Activated CD4-positive, CD25-positive, alpha-beta regulatory T cell treated with anti-CD3 and anti-CD28 coated beads, Interleukin-2, amount 50 U/mL, for 72 hours (primary cell): ENCODE measurements at places on chromosomes 6 and 20.

DNA sequence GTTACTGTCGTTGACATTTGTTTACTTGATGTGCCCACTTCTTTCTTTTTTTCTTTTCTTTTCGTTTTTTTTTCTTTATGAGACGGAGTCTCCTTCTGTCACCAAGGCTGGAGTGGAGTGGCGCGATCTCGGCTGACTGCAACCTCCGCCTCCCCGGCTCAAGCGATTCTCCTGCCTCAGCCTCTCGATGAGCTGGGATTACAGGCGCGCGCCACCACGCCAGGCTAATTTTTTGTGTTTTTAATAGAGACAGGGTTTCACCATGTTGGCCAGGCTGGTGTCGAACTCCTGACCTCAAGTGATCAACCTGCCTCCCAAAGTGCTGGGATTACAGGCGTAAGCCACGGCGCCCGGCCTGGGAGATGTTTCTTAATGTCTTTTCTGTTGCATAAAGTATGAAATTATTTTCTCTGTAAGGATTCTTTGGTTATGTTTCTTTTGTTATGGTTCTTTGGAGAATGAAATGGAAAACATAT, 33.3 kb upstream of the PRSS16 start:
- DNase-seq, result no peak

DNA sequence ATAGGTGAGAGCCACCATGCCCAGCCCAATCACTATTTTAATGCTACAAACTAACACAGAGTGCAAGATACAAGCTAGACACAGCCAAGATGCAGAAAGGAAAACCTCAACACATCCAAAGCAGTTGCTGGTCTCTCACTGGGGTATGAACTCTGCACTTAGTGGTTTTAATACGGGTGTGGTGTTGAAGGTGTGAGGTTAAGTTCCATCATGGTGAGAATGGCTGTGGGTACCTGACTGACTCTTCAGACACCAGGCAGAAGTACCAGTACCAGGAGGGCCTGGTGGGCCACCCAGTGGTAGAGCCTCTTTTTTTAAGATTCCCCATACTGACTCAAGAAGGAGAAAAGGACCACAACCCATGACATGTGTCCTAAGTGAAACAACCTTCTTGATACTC, 13.0 kb downstream of the GNAS-AS1 start:
- no peak for DNase-seq

DNA sequence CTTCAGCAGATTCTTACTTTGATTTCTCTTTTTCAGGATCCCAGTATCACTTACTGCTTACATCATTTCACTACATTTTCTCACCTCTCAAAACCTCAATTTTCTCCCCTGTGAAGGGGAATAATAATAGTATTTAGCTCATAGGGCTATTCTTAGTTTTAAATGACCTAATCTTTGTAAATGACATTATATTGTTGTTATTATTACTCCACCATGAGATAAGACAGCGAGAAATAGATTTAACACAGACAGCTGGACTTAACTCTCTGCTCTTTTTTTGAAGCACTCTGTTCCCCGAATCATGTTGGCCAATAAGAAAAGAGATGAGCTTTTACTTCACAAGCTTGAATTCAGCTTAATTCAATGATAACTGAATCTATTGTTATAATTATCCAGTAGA, 108.5 kb upstream of the QKI start:
- no peak for DNase-seq

- no peak for DNase-seq
These were observed 5.6 kb downstream of the BIRC7 start for GRCh38 chr20:63241272-63241671.

GRCh38 chr6:35736253-35736894, 458 bp upstream of the ARMC12 start:
- DNase-seq, result peak; percentile 83

- DNase-seq, result no peak
These were observed 323.9 kb downstream of the GJA1 start for GRCh38 chr6:121759370-121759769.

- no peak for DNase-seq
These were observed 29.7 kb downstream of the FRMD1 start for GRCh38 chr6:168049277-168049676.

- DNase-seq, result no peak
These were observed 26.2 kb downstream of the BCAS1 start for GRCh38 chr20:54044156-54044555.

- DNase-seq, result no peak
These were observed 427.3 kb upstream of the FLRT3 start for GRCh38 chr20:14764511-14765369.

- no peak for DNase-seq
These were observed 11.7 kb downstream of the ZBTB46 start for GRCh38 chr20:63819224-63819921.

DNA sequence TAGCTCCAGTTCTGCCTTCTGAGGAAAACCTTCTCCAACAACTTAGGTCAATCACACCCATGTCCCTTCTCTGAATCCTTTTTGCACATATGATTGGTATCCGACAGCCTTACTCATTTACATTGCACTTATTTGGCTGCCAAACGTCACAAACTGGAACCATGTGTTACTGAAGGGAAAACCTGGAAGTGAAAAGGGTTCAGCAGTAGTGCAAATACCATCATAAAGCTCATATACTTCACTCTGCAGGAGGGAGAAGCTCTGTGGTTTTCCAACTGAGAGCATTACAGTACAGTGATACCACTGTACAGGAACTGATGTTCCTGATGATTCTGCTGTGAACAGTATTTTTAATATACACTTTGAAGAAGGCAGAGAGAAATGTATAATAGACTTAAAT, 87.8 kb downstream of the SLC16A10 start:
- no peak for DNase-seq

- no peak for DNase-seq
These were observed 7.3 kb downstream of the TFAP2D start for GRCh38 chr6:50720623-50721022.

DNA sequence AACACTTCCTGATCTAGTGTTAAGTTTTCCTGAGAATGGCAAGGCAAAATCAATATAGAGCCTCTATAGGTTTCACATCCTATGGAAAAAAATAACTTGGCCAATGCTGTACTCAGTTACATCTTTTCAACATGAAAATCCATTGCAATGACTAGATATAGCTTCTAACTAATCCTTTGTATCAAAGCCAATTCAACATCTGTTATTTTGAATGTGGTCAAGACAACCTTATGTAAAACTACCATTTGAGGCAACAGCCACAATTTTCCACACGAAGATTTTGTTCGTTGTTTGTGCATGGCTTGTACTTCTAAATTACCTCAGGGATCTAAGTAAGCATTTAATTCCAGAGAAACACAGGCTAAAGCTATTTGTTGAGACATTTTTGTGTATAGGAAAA, 637.8 kb upstream of the EYS start:
- DNase-seq, result no peak

DNA sequence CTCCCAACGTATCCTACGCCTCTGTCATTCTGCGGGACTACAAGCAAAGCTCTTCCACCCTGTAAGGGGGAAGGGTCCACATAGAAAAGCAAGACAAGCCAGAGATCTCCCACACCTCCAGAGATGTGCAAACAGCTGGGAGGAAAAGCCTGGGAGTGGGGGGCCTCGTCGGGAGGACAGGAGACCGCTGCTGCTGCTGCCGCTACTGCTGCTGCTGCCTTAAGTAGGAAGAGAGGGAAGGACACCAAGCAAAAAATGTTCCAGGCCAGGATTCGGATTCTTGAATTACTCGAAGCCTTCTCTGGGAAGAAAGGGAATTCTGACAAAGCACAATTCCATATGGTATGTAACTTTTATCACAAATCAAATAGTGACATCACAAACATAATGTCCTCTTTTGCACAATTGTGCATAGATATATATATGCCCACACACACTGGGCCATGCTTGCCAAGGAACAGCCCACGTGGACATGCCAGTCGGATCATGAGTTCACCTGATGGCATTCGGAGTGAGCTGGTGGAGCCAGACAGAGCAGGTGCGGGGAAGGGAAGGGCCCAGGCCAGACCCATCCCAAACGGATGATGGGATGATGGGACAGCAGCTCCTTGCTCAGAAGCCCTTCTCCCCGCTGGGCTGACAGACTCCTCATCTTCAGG, 108.8 kb upstream of the RAB32 start:
- no peak for DNase-seq

DNA sequence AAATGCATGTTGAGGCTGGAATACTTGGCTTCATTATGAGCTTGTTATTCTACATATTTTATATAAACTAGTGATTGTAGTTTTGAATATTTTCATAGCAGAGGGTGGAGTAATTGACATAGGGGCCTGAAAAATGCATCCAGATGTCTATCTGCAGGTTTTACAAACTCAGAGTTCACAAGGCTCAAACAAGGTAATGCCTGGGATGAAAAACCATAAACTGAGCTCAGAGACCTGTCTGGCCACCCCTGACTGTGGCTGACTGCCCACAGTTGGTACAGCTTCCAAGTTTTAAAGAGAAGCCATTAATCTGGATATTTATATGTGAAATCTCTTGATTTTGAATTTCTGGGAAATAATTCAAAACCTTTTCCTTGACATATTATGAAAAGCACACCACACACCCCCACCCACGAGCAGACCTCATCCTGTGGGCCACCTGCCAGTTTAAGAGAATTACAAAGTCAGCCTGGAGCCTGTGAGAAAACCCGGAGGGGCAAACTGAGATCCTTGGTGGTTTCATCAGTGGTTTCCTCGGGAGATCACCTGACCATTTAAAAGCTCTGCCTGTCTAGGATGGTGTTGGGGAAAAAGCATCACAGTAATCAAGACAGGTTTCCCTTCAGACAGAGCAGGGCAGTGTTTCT, 230.1 kb downstream of the SAMD5 start:
- no peak for DNase-seq

- DNase-seq, result no peak
These were observed 241.6 kb downstream of the PHACTR1 start for GRCh38 chr6:12958052-12958706.

DNA sequence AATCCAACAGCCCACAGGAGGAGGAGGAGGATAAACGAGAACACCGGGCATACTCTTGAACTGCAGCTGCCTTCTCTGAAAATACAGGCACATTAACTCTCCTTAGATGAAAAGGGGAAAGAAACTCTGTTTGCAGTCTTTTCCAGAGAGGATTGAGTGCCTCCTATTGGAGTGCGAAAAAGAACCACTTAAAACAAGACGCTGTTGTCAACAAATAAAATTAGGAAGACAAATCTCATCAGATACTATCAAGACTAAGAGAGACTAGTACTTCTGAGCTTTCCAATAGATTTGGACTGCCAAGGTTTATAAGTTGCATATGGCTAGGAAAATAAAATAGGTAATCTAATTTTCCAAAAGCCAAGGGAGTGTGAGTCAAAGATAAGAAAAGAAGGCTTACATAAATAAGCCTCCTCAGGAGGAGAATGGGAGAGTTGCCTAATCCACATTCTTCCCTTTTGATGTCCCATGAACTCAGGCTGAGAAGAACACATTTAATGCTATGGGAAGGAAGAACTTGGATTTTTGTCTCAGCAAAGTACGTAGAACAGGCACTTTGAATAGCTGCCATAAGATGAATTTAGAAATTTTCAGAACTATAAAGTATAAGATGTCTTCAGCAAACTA, 154.7 kb downstream of the ARHGAP18 start:
- no peak for DNase-seq

DNA sequence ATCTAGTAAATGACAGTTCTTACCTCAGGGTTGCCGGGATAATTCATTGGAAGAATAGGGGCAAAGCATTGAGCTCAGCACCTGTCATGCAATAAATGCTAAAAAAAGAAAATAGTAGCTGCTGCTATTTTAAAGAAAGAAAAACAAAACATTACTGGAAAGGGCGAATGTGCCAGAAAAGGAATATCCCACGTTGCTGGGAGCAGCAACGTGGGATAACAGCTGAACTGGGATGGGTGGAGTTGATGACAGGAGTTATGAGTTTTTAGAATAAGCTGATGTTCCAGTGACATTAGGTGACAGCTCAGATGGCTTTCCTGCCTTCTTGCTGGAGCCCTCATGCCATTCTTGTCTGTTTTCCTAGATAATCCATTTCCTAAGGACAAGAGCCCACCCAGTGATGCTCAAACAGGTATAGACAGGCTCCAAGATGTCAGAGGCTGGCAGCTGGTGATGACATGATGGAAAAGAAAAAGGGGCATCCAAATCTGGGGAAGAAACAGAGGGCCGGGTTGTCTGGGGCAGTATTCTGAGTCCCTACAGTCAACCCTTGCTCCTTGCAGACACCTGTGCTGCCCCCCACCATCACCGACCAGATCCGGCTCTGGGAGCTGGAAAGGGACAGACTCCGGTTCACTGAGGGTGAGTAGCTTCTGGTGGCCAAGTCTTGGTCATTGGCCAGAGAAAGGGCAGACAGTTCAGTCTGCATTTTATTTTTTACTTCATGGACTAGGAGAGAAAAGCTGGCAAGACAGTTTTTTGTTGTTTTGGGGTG, 1.1 kb upstream of the VARS2 start:
- no peak for DNase-seq

DNA sequence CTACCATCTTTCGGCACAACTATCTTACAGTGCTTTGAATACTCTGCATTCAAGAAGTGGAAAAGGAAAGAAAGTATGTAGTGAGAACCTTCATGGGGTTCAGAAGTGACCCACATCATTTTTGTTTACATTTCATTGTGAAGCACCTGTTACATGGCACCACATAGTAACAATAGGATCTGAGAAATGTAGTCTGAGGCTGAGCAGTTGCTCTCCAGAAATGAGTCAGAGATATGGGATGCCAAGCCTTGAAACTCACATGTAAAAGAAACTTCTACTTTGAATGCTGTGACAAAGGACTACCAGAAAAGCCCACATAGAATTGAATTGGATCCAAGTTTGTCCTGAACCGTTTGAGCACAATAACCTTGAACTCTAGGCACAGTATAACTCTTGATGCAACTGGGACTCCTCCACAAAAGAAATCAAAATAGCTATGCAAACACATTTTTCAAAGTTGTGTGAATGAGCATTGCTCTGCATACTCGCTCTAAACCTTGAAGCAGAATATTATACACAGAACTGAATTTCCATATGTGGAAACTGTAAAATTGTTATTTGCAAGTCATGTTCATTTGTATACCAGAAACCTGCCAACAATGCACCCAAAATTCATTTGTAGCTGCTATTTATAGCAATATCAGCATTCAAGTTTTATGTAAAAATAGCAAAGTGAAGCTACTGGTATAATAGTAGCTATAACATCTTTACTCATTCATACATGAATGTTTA, 400.9 kb upstream of the POU3F2 start:
- no peak for DNase-seq

GRCh38 chr6:97443408-97444080, 160.5 kb upstream of the MMS22L start:
- DNase-seq, result no peak

DNA sequence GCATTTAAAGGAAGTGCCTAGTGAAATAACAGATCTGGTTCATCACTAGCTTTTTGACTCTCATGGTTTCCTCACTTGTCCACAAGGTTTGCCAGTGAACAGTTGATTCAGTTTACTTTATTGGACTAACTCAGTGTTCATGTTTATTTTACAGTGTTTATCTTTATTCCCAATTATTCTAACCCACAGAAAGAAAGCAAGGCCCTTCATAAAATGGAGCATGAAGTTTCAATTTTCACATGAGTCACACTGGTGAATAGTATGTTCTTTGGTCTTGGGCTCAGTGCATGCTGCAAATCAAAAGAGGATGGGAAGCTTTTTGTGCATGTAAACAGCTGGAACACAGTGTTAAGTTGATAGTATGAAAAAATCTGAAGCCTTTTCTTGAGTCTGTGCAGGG, 217.6 kb upstream of the HDDC2 start:
- DNase-seq, result no peak

- DNase-seq, result no peak
These were observed 14.9 kb upstream of the PANK2 start for GRCh38 chr20:3874194-3874844.
